ENCODE measurements at places on chromosomes 6 and 20.

DNA sequence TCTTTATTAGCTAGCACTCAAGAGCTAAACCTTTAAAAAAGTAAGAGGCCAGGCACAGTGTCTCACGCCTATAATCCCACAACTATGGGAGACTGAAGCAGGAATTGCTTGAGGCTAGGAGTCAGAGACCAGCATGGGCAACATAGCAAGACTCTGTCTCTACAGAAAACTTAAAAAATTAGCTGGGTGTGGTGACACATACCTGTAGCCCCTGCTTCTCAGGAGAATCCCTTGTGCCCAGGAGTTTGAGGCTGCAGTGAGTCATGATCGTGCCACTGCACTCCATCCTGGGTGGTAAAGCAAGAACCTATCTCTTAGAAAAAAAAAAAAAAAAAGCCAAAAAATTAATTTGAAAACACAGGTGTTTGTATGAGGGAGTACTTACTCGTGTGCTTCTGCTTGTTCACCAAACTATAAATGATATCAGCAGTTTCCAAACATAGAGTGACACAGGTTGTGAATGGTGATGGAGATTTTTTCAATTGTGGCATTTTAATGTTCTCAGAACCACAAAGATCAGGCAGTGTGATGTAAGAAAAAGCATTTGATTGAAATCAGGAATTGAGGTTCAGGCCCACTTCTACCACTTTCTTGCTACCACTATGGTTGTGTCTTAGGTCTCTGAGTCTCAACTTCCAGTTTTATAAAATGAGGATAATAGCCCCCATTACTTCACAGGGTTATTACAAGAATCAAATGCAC, 104.9 kb downstream of the FOXO3 start:
- no peak for DNase-seq

GRCh38 chr6:88177961-88178464, 11.9 kb upstream of the CNR1 start:
- DNase-seq, result no peak

GRCh38 chr6:38092964-38093363, 273.4 kb downstream of the ZFAND3 start:
- no peak for DNase-seq

DNA sequence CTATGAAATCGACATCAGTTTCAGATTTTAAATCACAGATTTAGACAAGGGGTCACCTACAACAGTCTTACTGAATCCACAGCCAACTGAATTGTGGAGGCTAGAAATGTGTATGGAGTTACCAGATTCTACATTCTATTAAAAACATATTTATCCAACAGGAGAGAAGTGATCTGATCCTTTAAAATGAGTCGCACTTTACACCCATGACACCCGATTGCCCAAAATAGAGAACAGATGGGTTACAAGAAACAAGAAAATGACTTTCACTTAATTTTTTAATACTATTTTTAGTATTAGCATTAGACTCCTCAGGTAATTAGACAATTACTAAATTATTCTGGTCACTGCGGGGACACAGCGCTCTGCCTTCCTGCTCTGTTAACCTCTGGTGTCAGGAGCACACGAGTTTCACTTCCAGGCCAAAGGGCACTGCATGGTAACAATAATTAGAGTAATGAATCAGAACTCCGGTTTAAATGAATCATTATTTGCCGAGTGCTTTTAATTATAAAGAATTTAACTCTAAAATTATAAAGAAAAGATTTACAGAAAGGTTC, 108.6 kb downstream of the ATP9A start:
- no peak for DNase-seq

- no peak for DNase-seq
These were observed 144.1 kb upstream of the AKAP12 start for GRCh38 chr6:151095538-151096254.

- no peak for DNase-seq
These were observed 177.9 kb downstream of the RNGTT start for GRCh38 chr6:88785478-88785877.

GRCh38 chr6:140677781-140678528, 1303.5 kb upstream of the CITED2 start:
- DNase-seq, result no peak

GRCh38 chr6:13404228-13404891, 76.0 kb upstream of the TBC1D7 start:
- no peak for DNase-seq

- peak; percentile 65 for DNase-seq
These were observed 75.8 kb downstream of the SYCP2L start for GRCh38 chr6:10962673-10963072.

DNA sequence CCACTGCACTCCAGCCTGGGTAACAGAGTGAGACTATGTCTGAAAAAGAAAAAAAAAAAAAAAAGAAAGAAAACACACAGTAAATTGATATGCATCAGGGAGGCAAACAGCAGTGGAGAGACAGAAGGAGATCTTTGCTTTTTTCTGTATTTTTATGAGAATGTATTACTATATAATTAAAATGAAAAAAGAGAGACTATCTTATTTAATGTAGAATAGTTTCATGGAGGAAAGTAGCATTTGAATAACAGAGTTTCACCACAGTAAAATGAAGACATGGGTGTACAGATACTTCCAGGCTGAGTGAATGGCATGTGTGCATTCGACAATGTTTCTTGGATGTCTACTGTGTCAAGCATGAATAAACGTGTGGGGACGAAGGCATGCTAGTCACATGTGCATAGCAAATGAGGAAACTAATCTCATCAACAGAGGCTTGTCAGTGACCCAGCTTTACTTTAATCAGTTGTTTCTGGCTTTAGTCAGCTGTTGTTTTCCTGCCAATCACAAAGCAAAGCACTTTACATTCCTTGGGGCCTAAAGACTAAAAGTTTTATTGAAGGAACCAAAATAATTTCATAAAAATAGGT, 55.5 kb upstream of the ARMH2 start:
- no peak for DNase-seq

GRCh38 chr6:113813142-113813541, 44.0 kb upstream of the MARCKS start:
- peak; percentile 61 for DNase-seq

- no peak for DNase-seq
These were observed 423.3 kb downstream of the QKI start for GRCh38 chr6:163837691-163838431.

- DNase-seq, result no peak
These were observed 37.7 kb upstream of the CENPW start for GRCh38 chr6:126302191-126302590.

DNA sequence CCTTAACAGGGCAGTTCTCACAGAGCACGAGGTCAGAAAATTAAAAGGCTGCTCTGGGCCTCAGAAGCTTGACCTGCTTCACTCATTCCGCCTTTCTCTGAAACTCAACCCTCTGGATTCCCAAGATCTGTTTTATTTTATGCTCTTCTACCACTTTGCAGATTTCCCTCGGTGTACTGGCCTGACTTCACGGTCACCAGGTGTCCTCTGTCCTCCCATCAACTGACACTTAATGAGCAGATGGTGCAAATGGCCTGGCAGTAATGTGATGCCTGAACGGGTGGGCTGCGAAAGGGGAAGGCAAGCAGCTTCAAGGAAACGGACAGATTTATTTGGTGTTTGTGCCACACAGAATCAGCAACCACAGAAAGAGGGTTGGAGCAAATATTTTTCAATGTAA, 169.7 kb upstream of the TFAP2D start:
- no peak for DNase-seq

DNA sequence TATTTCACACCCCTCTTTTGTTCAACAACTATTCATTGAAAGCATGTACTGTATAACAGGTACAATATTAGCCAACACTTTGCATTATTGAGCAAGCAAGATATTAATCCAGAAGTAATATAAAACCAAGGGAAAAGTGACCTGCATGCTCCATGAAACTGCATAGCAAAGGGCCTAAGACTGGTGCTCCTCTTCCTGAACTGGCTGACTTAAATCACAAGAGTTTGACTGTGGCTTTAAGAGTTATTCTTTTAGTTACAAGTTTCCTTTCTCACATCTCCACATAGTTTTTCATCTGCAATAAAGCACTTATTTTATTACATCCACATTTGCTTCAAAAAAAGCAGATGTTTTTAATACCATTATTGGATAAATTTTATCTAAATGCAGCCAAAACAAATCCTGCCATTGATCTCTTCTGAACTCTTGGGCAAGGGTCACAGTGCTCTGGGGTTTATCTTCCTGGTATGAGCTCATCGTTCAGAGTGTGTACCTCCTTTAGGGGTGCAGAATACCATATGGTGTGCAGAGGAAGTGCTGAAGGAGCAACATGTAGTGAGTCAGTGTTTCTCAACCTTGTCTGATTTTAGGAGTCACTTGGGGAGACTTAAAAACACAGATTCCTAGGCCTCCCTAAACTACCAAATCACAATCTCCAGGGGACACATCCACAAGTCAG, 1225.9 kb upstream of the MAP3K7 start:
- no peak for DNase-seq

- DNase-seq, result no peak
These were observed 267.1 kb upstream of the SGK1 start for GRCh38 chr6:134584847-134585516.

- no peak for DNase-seq
These were observed 123.0 kb upstream of the ENPP5 start for GRCh38 chr6:46293641-46294316.

DNA sequence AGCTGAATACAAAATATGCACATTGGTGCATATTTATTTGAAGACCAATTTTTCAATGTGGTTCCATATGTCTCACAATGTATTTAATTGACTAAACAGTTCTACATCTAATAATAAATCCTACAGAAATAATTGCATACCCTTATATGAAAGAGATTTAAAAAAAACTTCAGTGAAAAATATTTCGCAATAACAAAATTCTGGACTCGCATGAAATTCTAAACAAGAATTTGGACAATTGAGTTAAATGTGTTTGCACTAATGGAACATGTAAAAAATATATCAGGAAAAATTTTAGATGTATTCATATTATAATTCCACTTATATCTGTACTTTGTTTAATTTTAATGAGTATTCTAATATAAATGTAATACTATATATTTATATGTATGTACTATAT, 1003.1 kb downstream of the EYS start:
- no peak for DNase-seq

GRCh38 chr20:17530716-17531664, at the start of gene BFSP1:
Gene BFSP1 (minus strand): TSS chr20:17531379. CDS start chr20:17531329, 50 bp downstream.
- DNase-seq, result no peak

- DNase-seq, result peak; percentile 65
These were observed 561.3 kb upstream of the JAG1 start for GRCh38 chr20:11235058-11235457.

DNA sequence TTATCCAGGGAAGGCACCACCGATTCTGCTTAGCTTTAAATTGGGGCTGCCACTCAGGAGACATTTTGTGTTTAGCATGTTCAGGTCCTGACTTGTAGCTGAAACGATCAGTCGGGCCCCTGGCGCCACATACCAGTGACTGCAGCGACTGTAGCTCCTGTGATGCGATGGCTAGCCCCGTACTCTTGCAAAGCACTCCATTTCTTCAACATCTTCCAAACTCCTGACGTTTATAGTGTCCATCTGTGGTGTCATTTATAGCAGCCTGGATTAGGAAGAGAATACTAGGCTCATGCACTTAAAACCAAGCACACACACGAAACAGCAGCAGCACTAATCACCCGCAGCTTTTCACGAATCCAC, 13.0 kb downstream of the POU3F2 start:
- no peak for DNase-seq

- DNase-seq, result no peak
These were observed 5.5 kb downstream of the NT5DC1 start for GRCh38 chr6:116106146-116106545.

DNA sequence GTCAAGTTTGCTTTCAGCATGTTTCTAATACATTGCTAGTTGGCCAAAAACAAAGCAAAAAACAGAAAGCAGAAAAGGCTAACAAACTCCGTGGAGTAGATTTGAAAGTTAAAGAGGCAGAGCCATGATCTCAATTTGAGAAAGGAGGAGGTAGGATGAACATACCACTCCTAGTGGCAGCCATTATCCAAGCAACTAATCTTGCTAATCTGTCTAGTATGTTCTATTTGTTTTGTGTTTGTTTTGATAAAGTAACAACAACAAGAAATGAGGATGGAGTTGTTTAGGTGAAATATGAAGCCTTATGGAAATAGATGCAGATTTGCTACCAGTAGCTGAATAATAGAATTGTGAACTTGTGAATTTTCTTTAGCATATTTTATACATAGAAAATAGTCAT, 295.5 kb upstream of the PRDM1 start:
- DNase-seq, result no peak

GRCh38 chr20:48880981-48881657, 40.4 kb upstream of the ARFGEF2 start:
- DNase-seq, result no peak

DNA sequence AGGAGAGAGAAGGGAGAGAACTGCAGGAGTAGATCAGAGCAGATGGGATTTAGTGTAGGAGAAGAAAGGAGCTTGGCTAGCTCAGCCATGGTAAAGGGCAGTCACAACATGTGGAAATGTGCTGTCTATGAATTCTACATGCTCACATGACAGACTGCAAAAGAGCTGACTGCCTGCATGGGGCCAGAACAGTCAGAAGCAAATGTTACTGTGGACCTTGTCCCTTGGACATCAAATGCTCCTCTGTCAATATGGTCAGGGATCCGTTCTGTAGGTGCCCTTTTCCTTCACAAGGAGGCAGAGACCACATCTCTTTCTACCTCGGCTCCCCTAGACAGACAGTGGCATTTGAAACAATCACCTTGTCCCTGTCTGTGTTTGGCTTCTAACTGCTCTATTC, 46.6 kb upstream of the HIVEP1 start:
- DNase-seq, result no peak

DNA sequence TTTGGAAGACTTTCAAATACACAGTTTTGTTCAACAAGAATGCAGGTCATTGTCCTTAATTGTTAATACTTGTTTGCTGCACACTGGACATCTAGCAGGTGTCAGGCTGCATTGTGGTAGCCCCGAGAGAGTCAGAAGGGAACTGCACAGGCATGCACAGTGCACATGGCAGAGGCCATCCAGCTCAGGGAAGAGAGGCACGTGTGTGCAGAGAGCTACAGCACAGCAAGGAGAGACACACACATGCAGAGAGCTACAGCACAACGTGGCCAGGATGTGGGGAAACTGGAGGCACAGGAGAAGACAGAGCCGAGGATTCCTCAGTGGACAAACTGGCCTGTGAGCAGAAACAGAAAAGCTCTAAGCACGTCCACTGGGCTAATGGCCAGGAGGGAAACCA, 272.0 kb downstream of the SMOC2 start:
- no peak for DNase-seq

DNA sequence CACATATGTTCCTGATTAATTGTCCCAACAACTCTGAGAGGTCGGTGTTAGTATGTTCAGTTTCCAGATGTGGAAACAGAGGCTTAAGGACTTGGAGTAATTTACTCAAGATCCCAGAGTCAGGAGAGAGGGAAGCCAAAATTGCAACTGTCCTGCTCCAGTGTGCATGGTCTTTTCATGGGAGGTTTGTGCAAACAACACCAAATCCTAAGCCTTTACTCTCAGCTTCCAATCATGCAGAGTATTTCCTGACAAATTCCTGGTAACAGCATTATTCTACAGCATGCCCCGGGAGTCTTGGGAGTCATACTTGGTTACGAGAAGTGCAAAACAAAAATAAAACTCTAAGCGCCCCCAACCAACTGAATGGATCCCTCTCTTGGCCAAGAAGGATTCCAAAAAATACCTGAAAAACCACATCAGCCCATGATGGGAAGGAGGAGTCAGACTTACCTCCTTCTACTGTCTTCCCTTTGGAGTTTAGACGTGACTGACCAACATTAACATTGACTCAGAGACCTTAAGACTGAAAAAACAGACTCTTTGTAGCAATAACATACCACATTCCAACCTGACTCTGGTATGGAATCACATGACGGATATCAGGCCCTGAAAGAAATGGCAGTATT, 30.8 kb upstream of the PPP1R3G start:
- no peak for DNase-seq

All from AG09309 (cell line).